ENCODE measurements at places on chromosomes 5 and 9.

GRCh38 chr9:126875756-126876510 is 15.5 kb downstream of the ZBTB34 start:
- no peak for DNase-seq

DNA sequence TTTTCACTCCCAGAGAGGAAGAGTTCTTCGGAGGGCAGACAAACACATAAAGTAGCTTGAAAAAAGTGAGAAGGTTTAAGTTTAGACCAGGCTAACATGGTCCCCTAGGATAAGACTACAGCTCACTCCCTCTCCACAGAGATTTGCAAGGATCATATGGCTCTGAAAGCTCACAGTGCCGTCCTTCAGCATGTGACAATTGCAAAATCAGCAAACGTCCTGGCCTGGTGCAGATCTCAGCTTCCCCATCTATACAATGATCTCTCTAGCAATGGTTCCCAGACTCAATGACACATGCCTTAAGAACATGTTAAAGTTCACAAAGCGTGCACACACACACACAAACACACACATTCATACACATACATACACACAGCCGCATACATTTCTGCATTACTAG is 327.6 kb downstream of the ACTL7B start:
- DNase-seq, result no peak

DNA sequence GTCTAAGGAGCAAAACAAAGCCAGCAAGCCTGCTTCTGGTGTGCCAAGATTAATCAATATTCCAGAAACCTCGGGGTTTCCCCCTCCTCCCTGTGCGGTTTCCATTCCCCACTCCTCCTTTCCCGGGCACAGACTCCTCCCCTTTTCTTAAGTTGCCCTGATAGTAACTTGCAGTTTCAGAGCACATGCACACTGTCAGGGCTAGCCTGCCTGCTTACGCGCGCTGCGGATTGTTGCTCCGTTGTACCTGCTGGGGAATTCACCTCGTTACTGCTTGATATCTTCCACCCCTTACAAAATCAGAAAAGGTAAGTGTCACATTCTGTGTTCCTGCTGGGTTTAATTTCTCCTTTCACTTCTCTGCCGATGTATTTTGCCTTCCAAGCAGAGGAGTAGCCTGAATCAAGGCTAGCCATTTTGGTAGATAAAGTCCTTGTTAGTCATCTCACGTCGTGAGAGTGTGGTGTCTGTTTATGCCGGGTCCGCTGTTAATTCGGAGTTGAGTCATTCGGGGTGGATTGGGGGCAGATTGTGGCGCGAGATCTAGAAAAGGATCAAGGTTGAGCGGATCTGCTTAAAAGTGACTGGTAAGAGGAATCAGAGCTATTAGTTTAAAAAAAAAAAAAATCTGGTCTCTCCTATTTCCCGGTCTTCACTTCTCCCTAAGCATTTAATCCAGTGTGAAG is at the start of gene SLC1A3:
SLC1A3 (plus strand) TSS at position 179 of the 686 bp plus-strand sequence. CDS start 1,818 bp downstream, outside the sequence.
- DNase-seq, result no peak

GRCh38 chr5:176813587-176814312 is 3.4 kb downstream of the UNC5A start:
- DNase-seq, result no peak

- peak; percentile 67 for DNase-seq
Measured at GRCh38 chr5:6402939-6403338, 24.6 kb upstream of the MED10 start.

GRCh38 chr9:9177081-9177480 is 1377.5 kb upstream of the DMAC1 start:
- no peak for DNase-seq

DNA sequence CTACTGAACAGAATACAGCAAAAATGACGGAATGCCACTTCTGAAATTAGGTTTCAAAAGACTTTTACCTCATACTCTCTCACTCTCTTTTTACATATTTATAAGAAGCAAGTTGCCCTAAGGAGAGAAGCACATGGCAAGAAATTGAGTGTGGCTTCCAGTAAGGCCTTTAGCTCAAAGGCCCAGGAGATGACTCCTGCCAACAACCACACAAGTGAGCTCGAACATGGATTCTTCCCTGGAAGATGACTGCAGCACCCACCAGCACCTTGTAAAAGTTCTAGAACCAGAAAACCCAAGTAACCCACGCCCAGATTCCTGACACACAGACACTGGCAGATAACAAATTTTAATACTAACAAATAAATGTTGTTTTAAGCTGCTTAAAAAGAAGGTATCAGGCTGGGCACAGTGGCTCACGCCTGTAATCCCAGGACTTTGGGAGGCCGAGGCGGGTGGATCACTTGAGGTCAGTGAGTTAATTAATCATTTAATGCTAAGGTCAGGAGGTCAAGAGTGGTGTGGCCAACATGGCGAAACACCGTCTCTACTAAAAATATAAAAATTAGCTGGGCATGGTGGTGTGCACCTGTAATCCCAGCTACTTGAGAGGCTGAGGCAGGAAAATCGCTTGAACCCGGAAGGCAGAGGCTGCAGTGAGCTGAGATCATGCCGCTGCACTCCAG is 17.0 kb downstream of the PTBP3 start:
- no peak for DNase-seq

DNA sequence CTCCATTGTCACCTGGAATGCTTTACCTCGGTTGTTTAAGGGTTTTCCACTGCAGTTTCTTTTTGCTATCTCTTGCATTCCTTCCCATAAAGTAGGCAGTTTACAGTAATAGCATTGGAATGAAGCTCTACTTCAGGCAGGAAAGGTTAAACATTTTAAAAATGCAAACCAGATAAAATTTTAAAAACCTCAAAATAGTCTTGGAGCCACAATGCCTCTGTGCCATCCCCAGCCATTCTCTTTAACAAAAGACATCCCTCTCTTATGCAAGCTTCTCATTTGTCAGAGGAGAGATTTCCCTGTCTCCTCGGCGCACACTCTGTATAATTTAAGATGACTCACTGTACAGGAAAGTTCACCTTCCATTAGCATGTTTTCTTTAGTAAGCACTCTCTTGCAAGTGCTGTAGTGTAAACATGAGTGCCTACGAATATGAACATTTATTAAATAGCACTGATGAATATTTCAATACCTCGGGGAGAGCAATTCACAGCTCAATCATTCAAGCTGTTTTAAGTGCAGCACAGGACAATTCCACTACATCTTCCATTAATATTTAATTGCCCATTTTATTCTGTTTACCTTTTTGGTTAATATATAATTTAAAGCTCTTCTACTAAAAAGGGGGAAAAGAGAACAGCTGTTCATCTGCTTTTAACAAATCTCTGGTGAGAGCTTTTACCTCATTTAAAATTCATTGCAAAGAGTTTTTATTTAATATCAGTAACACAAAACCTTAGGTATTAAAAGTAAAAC is 343.6 kb downstream of the SPATA31D1 start:
- DNase-seq, result peak; percentile 75

DNA sequence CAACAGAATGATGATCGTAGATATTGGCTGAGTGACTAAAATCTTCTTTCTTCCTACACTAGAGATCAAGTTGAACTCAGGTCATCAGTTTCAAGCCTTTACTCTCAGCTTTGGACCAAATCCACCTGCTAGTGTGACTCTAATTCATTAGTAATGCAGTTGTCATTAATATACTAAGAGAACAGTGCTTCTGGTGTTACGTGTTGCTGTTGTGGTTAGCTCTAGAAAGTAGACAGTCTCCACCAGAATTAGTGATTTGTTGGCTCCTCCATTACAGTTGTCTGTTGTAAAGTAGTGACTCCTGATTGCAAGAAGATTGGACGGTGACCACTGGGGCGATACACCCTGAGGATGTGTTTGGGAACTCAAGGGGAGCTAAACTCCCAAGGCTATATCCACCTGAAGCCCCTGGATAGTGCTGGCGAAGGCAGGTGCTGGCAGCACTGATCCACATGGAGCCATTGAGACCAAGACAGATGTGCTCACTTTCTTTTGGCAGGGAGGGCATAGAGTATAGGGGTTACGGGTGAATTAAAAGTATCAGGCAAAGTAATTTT is 3.1 kb downstream of the CAMK4 start:
- no peak for DNase-seq

DNA sequence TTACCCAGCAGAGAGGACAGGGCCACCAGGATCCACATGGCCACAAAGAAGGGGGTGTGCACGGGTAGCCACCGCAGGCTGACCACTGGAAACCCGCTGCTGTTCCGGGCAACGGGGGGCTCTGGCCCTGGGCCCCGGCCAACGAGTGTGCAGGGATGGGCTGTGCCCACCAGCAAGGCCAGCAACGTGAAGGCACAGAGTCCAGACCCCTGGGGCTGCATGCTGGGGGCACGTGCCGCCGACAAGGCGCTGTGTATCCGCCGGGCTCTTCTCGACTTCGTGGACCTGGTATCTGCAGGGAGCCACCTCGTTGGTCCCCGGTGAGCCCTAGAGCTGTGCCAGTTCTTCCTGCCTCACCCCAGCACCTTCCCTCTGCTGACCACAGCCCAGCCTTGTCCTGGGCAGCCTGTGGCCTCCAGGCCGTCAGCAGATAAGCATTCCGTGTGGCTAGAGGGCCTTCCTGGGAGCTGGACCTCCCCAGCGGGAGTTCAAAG is 42.2 kb upstream of the CEP72 start:
- DNase-seq, result no peak

GRCh38 chr5:153748823-153749222 is 258.4 kb downstream of the GRIA1 start:
- DNase-seq, result no peak

DNA sequence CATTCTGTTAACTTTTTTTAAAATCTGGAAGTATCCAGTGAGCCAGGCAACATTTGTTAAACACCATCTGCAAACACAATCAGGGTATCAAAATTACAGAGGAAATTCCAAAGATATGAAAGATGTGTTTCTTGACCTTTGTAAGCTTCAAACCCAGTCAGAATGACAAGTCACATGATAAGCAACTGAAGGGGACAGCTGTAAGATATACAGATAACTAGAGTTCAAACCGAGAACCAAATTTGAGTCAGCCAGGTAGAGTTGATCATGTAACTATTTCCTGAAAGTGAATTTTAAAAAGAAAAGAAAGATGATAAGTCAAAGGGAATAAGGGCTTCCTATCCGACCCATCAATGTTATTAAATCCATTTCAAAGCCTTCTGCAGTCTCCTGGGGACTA is 196.2 kb downstream of the DEPDC1B start:
- no peak for DNase-seq

GRCh38 chr5:175317872-175318271 is 126.1 kb downstream of the DRD1 start:
- no peak for DNase-seq

DNA sequence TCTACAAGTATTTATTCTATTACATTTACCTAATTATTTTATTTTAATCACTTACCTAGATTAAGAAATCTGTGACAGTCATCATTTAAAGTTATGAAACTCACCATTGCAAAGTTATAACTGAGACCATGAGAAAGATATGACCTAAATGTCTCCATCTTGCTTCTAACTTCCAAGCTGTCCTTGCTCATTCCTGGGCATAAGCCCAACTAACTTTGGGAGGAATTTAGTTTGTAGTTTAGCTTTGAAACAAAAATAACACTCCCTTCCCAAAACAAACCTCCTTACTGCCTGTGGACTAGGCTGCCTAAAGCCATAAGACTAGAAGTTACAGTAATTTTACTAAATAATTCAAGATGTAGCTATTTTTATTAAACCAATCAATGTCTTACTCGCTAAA is 195.6 kb upstream of the RAI14 start:
- no peak for DNase-seq

DNA sequence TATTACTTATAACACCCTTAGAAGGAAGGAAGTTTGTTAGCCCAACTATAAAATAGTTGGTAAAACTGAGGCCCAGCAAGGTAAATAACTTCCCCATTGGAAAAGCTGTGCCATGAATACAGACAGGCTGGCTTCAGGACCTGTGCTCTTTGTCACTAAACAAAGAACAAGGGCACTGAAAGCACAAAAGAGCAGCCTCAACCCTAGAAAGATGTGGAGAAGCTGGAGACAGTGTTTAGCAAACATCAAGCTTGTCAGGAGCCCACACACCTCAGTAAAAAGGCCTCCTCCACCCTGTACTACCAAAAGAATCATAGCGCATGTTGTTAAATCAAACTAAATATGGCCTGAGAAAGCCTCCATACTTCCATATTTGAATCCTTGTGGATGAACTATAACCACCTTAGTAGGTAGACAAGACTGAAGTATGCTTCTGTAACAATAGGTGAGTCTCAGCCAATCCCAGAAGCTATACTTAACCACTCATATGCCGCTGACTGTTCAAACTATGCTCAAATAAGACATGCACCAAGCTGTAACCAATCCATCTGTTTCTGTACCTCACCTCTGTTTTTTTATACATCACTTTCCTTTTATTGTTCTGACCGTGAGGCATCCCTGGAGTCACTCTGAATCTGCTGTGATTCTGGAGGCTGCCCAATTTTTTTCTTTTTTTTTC is 18.4 kb upstream of the SCGB3A2 start:
- DNase-seq, result no peak

GRCh38 chr5:172907657-172908056 is 51.6 kb upstream of the RPL26L1 start:
- no peak for DNase-seq

- DNase-seq, result no peak
Measured at GRCh38 chr9:12958708-12959107, 183.9 kb downstream of the LURAP1L start.

DNA sequence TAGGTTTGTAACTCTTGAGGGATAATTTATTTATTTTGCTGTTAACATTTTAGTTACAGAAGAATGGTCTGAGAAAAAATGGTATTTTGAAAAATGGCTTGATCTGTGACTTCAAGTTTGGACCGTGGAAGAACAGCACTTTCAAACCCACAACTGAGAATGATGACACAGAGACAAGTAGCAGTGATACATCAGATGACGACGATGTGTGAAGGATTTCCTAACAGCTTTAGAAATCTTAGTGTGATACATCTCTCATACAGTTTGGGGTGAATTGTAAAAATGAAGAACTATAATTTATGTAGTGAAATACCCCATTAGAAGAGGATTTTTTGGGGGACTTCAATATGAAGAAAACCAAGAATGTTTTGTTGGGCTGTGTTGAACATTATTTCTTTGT is 88.7 kb downstream of the GPBP1 start:
- no peak for DNase-seq

- DNase-seq, result no peak
Measured at GRCh38 chr9:113879318-113879717, 3.2 kb downstream of the ZNF618 start.

- no peak for DNase-seq
Measured at GRCh38 chr5:137398154-137398553, 101.0 kb downstream of the SPOCK1 start.

DNA sequence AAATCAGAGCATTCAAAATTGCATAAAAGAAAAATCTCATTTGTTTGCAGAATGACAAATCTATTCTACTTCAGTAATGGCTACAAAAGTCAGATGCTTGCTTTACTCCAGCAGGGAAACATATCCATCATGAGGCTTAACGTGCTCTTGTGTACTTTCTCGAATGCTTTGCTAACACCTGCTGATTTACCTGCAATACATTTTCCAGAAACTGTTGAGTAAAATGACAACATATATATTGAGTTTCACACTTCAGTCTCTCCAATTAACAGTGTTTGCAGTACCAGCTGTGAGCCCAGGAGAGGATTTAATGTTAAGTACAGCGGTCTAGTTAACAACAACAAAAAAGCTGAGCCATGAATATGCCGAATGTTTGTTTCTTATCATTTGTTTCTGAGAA is 391.5 kb upstream of the SMC2 start:
- no peak for DNase-seq

GRCh38 chr9:95496687-95497086 is 20.1 kb downstream of the PTCH1 start:
- DNase-seq, result no peak

GRCh38 chr5:135216471-135217343 is 182.3 kb downstream of the MACROH2A1 start:
- no peak for DNase-seq

All from fibroblast of skin of left biceps (primary cell).